ENCODE measurements at places on chromosomes 5 and 9.

DNA sequence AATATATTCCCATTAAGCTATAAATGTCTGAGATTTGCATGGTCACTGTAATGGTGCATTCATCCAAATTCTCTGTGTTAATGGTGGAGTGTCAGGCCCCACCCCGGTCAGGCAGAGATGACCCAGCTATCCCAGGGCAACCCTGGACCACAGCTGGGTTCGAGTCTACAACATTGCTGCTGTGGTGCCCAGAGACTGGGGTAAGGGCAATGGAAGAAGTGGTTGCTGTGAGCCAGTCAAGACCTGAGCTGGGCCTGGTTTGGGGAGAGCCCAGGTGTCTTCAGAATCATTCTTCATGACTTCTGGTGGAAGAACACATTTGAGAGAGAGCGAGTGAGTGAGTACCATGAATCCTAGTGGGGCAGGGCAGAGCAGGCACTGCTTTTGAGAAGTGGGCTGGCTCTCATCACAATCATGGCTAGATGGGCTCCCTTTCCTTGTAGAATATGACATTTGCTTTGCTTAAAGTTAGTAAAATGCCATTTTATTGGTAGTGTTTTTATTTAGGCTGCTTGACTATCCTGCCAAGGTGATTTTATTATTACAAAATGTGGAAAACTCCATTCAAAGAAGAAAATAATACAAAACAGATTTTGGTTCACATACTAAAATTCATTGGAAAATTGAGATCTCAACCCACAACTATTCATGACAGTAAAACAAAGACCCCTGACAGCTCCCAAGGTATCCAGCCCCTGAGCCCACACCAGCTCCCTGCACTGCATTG, 125.8 kb upstream of the SLC25A48 start:
- no peak for DNase-seq

DNA sequence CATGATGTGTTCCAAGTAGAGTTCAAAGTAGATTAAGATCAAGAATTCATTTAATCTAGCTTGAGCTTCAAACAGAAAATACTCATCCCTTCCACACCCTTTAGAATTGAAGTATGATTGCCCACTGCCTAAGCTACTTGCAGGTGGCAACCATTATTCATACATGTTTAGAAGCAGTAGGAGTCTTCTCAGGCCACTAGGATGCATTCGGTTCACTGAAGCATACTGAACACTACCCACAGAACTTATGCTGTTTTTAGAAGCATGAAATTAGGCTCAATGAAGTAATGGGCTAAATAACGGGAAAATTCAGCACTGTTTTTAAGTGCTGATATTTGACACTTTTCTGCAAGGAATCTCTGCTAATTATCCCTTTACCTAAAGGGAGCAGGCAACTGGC, 263.4 kb downstream of the DEPDC1B start:
- DNase-seq: no peak

DNA sequence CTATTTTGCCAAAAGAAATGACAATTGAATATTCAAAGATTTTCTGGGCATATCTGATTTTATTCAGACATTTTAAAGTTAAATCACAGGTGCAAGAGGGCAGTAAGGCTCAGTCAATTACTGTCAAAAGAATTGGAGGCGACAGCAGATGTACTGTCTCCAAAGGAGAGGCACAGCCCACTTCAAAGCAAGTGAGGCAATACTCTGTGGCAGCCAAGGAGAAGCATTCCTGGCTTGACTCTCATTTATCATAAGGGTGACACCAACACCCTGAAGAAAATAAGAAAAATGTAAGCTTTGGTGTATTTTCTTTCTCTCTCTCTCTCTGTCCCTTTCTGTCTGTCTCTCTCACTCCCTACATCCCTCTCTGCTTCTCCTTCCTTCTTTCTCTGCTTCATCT, 93.3 kb downstream of the SVEP1 start:
- DNase-seq: no peak

- no peak for DNase-seq
These were observed 39.8 kb downstream of the ZNF618 start for GRCh38 chr9:113915817-113916434.

- no peak for DNase-seq
These were observed 99.9 kb downstream of the ICE1 start for GRCh38 chr5:5522336-5522735.

- DNase-seq: no peak
These were observed 29.3 kb upstream of the OBP2B start for GRCh38 chr9:133238272-133238850.

GRCh38 chr5:157252711-157253465, 13.0 kb upstream of the CYFIP2 start:
- DNase-seq: no peak

DNA sequence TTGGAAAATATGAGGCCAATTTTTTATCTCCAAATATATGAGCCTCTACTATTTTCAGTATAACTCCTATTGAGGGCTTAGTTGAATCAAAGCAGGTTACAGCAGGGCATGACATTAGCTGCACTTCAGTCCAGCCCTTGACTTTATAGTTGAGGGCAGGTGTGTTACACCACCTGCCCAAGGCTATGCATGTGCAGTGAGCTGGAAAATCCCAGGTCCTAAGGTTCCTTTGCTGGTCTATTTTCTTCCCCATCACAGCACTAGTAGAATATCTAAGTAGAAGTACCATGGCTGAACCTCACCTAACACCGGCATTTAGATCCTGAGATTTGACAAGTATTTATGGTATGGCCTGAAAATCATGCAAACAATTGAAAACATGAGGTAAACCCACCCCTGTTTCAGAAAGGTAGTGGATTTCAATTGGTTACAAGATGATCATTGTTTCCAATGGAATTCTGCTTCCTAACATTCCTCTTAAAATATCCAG, 201.1 kb downstream of the SEMA5A start:
- DNase-seq: no peak

GRCh38 chr5:154271936-154272514, 81.5 kb downstream of the GALNT10 start:
- no peak for DNase-seq

DNA sequence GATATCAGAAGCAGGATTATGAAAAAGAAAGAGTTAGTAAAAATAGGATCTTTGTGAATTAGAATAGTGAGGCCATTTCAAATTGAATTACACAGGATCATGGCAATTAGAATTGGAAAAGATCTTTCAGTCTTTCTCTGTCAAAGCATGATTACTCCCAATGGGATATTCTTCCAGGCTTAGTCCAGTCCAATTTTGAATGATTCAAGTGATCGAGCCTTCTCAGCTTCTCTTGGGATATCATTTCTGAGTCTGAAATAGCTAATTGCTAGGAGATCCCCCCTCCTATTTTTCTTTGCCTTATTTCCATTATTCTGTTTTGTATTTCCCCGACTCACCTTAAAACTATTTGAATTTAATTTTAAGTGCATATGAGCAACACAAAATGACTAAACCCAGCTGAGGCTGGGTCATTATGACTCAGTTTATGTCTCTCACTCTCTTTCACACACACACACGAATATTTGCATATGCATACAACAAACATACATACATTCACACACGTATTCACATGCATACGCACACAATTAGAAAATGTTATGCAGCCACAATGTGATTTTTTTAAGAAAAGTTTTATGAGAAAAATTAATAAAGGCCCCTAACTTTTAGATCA, 34.8 kb upstream of the EFNA5 start:
- DNase-seq: no peak

- DNase-seq: no peak
These were observed 97.9 kb upstream of the MAP3K1 start for GRCh38 chr5:56717253-56717987.

Data from activated naive CD4-positive, alpha-beta T cell (primary cell).